ENCODE measurements at places on chromosomes 3 and 15.

DNA sequence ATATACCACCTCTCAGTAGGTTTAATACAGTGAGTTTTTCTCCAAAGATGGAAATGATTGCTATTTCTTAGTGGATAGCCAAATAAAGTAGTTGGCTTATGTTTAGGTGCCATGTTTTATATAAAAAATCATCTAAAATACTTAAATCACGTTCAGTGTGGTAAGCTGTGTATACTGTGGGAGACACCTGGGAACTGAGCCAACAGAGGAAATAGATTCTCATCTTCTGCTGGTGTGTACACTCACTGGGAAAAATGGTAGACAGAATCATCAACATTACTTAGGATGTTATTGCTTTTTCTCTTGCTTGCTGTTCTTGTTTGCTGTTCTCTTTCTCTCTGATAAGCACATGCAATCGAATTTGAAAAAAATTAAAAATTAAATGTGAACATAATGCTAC, 112.6 kb upstream of the MB21D2 start:
- DNase-seq, result no peak

GRCh38 chr3:197298945-197299854, 788 bp upstream of the DLG1 start:
- DNase-seq, result no peak

GRCh38 chr3:114587986-114588385, 294.2 kb downstream of the TIGIT start:
- no peak for DNase-seq

DNA sequence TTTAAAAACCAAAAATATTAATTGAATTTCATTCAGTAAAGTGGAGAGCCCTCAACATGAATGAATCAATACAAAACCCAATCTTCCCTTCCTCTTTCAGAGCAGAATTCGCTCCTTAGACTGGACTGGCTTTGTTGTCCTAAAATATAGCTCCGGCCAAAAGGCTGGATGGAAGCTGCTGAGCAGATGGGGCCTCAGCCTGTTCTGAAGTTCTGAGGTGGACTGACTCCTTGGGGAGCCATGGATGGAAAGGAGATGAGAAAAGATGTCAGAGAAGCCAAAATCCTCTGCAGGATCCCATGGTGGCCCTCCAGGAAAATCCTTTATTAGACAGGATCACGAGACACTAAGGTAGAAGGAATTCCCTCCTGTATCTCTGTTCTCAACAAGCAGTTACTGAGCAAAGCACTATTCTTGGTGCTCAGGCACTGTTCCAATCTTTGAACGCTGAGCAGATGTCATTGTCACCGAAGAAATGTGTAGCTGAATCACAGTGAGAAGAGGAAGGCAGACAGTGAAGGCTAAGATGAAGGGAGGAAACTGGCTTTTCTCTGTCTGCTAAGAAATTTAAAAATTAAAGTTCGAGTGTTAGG, 122.0 kb downstream of the SEMA6D start:
- DNase-seq, result no peak

DNA sequence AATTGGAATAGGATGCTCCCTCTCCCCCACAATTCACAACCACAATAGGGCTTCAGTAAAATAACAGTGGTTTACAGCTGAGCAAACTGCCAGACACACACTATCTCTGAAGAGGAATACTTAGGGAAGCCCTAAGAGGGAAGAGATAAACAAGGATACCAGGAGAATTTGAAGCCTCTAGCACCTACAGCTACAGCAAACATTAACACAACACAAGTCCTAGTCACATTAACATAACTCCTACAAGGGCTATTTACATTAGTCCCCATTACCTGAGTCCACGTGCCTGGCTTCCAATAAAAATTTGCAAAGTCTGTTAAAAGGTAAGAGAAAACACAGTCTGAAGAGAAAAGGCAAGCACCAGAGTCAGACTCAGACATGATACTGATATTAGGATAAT, 346.9 kb upstream of the CDIN1 start:
- DNase-seq, result no peak

All from left renal cortex interstitium (tissue), 4 donors.